ENCODE measurements at places on chromosomes 4 and X.

- DNase-seq = peak; percentile 0
These were observed at the start of gene NEXMIF for GRCh38 chrX:74925225-74926088. NEXMIF (minus strand) TSS chrX:74925452.

DNA sequence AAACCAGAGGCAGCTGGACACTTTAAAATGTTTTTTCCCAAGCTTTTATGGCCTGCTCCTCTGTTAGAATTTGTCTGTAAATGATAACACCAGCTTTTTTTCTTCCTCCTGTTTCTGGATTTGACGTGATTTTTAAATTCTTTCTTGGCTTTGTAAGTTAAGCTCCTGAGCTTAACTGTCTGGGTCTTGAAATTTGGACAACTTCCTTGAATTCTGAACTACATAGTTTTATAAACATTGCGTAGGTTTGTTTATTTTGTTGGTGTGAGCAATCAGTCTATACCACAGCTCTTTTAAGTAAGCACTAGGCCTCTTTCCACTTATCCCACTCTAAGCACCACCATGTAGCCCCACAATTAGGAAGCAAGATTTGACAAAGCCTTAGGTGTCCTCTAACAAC lies 144.4 kb upstream of the GUCY1A1 start:
- DNase-seq = no peak

GRCh38 chr4:22634541-22635181 lies 58.1 kb upstream of the GBA3 start:
- no peak for DNase-seq

- DNase-seq = no peak
These were observed 163.5 kb downstream of the MGST2 start for GRCh38 chr4:139828966-139829664.

DNA sequence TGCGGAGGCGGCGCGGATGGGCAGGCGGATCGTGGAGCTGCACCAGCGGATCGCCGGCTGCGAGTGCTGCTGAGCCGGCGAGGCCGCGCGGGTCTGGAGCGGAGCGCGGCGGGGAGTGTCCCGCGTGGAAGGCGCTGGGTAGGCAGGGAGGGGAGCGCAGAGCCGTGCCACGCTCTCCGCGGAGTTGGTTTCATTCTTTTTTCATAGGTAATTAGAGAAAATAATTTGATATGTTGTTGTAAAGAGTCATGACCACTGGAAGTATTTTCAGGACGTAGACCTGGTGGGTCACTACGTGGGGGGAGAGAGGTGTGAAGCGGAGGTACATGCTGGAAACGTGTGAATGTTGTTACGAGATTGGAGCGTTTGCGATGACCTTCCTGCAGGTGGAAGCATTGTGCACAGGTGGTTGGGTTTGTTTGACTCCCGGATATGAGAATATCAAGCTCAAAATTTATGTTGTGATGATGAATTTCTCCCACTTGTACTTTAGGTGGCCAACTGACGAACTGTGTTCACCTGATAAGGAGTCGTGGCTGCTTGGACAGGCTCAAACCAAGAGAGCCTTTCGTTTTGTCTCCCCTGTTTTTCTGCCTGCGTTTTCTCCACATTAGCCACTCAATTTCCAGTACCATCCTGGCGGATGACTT lies 19.1 kb upstream of the S100P start:
- DNase-seq = peak; percentile 22

- DNase-seq = no peak
These were observed 9.6 kb upstream of the MRPL1 start for GRCh38 chr4:77852892-77853495.

DNA sequence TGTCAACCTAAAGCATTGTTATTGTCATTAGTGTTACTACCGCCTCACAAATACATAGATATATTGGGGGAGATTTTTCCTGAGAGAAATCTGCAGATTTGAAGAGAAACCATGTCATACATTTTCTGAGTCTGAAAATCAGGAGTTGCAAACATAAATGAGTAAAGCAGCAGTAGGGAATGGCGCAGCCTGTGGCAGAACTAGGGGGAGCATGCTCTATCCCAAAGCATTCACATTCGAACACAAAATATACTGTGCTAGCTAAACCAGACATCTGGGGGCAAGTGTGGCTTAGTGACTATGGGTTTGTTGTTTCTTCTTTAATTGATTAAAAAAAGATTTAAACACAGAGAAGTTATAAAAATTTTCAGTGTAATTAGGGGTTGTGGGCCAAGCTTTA lies 83.2 kb downstream of the CPE start:
- DNase-seq = no peak

DNA sequence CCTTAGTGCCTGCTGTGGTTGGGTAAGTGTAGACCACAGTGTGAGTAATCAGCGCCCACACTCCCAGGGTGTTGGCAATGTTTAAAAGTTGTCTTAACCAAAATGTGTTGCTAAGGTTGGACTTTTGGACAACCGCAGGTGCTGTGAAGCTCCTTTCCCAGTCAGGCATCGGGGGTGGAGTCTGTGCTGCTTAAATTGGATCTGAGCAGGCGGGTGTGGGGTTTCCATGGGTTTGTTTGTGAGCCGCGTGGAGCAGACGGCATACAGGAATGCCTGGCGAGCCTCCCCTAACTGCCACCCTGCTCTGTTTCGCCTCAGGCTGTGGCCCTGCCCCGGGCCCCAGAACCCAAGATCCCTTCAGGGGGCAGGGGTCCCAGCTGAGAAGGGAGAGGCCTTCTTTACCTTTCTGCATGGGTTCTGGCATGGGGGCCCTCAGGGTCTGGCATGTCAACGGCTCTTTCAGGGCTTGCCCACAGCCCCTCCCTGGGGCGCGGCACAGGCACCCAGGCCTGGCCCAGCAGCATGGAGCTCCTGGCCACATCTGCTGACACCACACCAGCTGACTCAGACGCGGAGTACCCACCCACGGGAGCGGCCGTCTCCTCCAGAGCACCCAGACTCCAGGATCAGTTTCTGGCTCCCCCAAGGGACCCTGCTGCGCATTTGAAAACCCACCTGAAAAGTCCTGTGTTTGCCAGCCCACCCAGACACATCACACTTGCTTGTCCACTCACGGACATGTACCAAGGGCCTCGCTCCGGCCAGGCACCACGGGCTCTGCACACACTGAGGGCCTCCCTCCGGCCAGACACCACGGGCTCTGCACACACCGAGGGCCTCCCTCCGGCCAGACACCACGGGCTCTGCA lies 5.1 kb upstream of the SPON2 start:
- no peak for DNase-seq

- DNase-seq = peak; percentile 47
These were observed 44.1 kb downstream of the TIGD4 start for GRCh38 chr4:152735396-152735859.

DNA sequence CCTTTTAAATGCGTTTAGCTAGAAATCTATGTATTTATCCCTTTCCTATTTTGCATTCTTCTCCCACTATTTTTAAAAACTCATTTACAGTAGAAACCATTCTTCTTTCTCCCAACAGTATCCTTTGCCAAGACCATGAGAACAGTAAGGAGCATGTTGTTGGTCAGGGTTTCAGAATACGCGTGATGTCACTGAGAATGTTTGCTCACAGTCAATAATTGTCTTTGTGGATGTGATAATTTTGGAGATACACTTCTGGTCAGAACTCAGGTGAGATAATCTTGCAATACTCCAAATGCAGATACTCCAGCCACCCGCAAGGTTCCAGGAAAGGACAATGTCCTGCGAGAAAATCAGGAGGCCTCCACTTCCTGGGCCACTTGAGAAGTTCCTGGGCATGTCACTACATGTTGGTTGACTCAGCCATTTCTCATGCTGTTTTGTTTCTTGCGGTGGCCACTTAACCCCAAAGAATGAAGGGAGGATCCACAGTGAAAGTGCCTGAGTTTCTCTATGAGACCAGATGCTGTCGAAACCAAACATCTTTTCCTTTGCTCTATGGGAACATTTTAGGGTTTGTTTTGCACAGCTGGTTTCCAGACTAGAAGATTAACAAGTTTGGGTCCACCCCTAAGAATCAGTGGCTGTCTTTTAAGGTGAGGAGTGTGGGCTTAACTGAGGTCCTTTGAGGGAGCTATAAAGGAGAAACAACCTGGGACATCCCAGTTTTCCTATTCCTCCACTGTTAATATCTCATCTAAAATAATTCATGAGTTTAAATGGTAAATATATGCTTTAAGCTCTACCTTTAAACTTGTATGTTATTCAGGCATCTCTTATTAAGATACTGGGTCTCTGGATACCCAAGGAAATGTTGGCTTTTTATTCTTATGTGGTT lies 116.0 kb downstream of the SOWAHB start:
- no peak for DNase-seq

GRCh38 chr4:109049926-109050325 lies 252.5 kb downstream of the COL25A1 start:
- DNase-seq = no peak

All from SK-MEL-5 (cell line).